ENCODE measurements at places on chromosomes 7 and 10.

DNA sequence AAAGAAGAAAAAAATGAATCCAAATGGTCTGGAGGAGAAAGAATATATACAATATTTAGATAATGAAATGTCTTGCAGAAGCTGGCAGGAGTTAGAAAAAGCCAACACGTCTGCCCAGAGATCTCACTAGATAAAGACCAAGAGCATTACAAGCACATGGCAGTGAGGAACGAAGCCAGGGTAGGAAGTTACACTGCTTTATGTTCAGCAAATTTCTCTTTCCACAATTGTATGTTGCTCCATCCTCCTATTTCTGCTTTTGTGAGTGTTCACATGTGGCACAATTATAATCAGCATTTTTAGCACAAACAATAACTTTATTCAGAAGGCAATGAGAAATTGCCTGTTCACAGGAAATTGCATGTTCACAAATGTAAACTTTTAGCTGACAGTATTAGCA lies 53.7 kb downstream of the LRRC17 start:
- no peak for DNase-seq

DNA sequence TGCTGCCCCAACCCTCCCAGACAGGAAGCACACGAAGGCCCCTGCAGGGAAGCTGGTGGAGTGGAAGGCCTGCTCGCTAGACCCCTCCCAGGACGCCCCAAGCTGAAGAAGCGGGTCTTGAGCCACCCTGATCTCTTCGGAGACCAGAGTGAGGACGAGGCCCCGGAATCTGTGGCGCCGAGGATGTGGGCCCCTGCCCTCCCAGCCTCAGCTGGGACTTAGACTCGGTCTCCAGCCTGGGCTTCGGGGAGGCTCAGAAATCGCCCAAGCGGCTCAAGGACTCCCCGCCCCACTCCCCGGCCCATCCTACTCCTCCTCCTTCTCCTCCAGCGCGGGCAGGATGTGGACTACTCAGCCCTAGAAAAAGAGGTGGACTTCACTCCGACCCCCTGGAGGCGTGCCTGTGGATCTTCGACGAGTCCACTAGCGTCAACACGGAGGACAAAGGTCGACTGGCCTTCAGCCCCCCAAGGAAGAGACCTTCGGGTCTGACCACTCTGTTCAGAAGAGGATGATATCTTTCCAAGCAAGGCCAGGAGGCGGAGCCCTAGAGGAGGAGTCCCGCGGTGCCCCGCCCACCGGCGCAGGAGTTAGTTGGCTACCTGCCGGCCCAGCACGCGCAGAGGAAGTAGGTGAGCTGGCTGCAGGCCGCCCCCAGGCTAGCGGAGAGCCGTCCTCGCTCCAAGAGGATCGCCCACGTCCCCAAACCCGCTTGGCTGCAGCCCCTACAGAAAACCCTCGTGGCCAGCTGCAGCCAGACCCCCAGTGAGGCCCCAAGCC lies 21.9 kb upstream of the LANCL2 start:
- DNase-seq = no peak

DNA sequence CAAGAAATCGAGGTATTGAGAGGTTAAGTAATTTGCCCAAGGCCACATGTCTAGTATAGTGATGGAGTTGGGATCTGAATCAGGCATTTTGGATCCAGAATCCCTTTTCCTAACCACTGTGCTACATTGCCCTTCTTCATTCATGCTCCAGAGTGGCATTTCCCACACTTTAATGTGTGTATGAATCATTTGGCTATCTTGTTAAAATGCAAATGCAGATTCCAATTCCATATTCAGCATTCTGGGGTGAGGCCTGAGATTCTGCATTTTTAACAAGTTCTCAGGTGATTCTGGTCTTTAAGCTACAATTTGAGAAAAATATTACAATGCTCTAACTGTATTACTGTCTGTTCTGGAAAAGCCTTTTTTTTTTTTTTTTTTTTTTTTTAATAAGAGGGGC lies 631.3 kb downstream of the PHTF2 start:
- no peak for DNase-seq

DNA sequence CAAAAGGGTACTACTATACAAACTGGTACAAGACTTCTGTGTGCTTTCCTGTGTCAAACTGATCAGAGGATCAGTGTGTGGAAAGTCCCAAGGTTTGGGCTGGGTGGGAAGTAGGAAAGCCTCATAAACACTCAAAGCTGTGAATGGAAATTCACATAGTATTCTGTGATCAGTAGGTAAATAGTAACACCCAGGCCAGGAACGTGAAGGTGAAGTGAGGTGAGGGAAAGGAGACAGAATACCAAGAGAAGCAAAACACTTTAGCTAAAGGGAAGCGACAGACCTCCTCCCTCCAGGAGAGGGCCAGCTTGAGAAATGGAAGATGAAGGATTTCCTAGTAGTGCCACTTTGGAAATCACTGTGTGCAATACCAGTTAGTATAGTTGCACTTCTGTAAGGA lies 451.9 kb downstream of the KCNMA1 start:
- no peak for DNase-seq

DNA sequence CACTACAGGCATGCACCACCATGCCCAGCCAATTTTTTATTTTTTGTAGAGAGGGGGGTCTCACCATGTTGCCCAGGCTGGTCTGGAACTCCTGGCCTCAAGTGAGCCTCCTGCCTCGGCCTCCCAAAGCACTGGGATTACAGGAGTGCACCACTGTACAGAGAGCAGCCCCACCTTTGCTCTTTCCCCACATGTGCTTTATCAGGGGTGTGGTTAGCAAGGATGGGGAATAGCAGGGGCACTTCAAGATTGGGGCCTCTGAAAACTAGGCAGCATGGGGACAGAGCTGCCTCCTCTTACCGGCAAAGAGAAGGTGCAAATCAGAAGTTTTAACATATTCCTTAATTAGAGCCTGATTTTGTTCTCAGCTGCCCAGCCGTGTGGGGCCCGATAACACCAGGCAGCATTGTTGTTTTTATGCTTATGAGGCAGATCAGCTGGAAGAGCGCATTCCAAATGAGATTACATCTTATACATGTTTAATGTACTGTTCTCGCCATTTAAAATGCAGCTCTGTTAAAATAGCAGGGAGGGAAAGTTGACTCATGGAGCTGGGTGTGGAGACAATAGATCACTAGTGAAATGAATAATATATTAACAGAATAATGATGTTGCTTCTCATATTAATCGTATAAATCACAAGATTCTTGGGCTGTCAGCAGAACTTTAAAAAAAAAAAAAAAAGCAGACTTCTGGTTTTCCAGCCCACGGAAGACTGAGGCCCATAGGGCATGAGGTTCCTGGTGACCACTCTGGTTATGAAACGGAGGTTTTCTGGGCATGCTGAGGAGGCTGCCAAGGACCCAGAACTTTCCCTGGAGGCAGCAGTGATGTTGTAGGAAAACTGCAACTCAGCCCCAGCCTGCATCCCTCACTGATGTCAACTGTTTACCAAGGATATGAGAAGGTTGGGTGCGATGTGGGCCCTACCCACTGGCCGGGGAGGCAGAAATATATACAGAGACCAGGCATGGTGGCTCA lies 62.5 kb downstream of the TMEM130 start:
- DNase-seq = no peak

GRCh38 chr7:104328296-104328969 lies at the start of gene LHFPL3:
LHFPL3 (plus strand) TSS chr7:104328603.
- no peak for DNase-seq

GRCh38 chr10:17836942-17837341 lies 27.8 kb downstream of the MRC1 start:
- peak; percentile 57 for DNase-seq

GRCh38 chr10:129372172-129372571 lies 94.9 kb upstream of the MGMT start:
- DNase-seq = no peak

DNA sequence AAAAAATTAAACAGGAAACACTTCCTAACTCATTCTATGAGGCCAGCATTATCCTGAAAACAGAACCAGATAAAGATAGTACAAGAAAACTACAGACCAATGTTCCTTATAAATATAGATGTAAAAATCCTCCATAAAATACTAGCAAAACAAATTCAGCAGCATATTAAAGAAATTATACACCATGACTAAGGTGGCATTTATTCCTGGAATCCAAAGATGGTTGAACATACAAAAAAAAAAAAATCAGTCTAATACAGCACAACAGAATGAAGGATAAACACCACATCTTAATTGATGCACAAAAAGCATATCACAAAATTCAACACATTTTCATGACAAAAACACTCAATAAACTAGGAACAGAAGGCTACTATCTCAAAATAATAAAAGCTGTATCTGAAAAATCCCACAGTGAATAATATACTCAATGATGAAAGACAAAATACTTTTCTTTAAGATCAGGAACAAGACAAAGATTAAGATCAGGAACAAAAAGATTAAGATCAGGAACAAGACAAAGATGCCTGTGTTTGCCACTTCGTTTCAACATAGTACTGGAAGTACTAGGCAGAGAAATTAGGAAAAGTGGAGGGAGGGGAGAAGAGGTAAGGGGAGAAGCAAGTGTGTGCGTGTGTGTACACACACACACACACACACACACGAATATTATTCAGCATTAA lies 95.6 kb downstream of the SNX13 start:
- peak; percentile 3 for DNase-seq

GRCh38 chr10:95429639-95430038 lies 131.5 kb downstream of the SORBS1 start:
- no peak for DNase-seq

- DNase-seq = no peak
Measured at GRCh38 chr10:112797855-112798254, 152.2 kb upstream of the TCF7L2 start.

GRCh38 chr7:44521347-44522095 lies 19.6 kb downstream of the NPC1L1 start:
- DNase-seq = no peak

GRCh38 chr7:44622342-44623151 lies 16.1 kb downstream of the OGDH start:
- no peak for DNase-seq

- peak; percentile 80 for DNase-seq
Measured at GRCh38 chr7:4667776-4668509, 14.2 kb upstream of the FOXK1 start.

DNA sequence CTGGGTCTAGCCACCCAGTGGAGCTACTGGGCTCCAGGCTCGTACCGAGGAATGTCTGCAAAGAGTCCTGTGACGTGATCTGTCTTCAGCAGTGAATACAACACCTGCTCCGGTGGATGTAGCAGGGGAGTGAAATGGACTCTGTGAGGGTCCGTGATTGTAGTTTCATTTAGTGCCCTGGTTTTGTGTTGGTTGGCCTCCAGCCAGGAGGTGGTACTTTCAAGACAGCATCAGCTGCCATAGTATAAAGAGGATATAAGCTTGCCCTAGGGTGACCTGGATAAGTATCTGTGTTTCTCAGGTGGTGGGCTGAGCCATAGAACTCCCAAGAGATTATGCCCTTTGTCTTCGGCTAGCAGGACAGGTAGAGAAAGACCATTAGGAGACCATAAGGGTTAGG lies 24.6 kb upstream of the WNT2 start:
- no peak for DNase-seq

GRCh38 chr10:102635377-102635776 lies 8.9 kb upstream of the TRIM8 start:
- DNase-seq = no peak

DNA sequence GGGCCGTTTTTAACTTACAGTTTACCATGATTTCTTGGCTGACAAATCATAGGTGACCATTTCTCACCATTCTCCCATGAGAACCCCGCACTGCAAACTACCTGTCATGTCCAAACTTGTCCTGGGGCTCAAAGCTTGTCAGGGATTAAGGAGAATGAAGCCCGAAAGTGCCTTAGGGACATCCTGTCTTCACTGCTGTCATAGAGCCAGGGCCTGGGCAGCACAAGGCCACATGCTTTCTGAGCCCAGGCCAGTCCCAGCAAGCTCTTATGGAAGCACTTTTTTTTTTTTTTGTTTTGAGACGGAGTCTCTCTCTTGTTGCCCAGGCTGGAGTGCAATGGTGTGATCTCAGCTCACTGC lies 33.9 kb downstream of the CCM2 start:
- DNase-seq = peak; percentile 45

DNA sequence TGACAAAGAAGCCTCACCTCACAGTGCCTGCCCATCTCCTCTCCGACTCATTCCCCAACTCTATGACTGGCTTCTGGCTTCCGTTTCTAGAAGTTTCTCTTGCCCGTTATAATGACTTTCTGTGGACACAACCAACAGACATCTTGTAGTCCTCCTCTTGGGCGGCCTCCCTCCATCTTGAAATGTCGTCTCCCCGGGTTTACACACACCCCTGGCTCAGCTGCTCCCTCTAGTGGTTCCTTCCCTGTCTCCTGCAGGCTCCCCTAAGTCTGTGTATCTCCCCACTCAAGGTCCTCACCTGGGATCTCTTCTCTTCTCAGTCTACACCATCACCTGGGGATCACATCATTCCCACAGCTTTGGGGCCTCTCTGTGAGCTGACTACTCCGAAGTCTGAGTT lies 123.4 kb upstream of the NEBL start:
- DNase-seq = no peak

- peak; percentile 60 for DNase-seq
Measured at GRCh38 chr10:112919721-112920120, 30.3 kb upstream of the TCF7L2 start.

DNA sequence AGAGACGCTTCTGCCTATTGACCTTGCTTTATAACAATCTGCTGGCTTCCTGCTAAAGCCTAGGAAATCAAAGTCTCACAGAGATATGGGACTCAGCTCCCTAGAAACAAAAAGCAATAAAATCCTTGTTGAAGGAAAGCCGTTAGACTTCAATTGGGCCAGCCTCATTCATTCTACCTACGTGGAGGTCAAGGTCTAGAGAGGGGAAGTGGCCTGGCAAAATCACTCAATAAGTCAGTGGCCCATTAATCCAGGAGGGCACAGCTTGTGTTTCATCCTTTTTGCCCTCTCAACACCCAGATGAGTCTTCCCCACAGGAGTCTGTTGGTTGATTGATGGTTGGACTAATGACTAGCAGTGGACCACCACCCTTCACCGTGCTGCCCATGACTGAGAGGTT lies 40.5 kb upstream of the ACSL5 start:
- DNase-seq = no peak

DNA sequence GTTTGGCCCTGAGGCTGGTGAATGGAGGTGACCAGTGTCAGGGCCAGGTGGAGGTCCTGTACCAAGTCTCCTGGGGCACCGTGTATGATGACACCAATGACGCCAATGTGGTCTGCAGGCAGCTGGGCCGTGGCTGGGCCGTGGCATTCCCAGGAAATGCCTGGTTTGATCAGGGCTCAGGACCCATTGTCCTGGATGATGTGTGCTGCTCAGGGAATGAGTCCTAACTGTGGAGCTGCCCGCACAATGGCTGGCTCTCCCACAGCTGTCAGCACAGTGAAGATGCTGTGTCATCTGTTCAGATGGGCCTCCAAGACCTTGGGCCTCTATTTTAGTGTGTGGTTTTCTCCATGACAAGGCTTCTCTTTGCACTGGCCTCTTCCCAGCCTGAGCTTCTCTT lies 64.0 kb downstream of the DMBT1 start:
- DNase-seq = no peak

- peak; percentile 83 for DNase-seq
Measured at GRCh38 chr7:116354171-116354545, 143.8 kb downstream of the TES start.

GRCh38 chr7:155840909-155841308 lies 28.6 kb upstream of the SHH start:
- no peak for DNase-seq

DNA sequence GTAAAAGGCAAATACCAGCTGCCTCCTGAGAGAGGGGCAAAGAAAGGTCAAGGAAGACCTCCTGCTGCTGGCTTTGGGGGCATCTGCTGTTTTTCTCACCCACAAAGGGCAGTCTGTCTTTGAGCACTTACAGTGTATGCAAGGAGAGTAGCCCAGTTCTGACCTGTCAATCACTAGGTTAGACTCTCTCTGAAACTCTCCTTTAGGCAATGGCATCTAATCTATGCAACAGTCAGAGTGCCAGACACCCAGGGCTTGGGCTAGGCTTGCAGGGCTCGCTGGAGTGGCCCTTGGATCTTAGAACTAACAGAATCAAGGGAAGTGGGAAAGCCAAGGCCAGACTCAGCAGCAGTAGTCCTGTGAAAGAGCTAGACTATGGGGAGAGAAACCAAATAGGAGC lies 522.9 kb downstream of the NRG3 start:
- DNase-seq = no peak
